ENCODE measurements at places on chromosomes 7 and 10. TPM values are rescaled to one million over a fixed set of nuclear protein-coding genes. Genes with fewer than 3 reads are reported as not detected.

- peaks cover 15% of the 10 kb centered on the region for H3K27me3 ChIP-seq
- no peak overlapping the region for H3K4me3 ChIP-seq
- no peak overlapping the region for H3K27ac ChIP-seq
- peaks cover 2% of the 10 kb centered on the region for H3K4me1 ChIP-seq
Observed at GRCh38 chr10:105063796-105064195, 422.7 kb downstream of the SORCS3 start.

DNA sequence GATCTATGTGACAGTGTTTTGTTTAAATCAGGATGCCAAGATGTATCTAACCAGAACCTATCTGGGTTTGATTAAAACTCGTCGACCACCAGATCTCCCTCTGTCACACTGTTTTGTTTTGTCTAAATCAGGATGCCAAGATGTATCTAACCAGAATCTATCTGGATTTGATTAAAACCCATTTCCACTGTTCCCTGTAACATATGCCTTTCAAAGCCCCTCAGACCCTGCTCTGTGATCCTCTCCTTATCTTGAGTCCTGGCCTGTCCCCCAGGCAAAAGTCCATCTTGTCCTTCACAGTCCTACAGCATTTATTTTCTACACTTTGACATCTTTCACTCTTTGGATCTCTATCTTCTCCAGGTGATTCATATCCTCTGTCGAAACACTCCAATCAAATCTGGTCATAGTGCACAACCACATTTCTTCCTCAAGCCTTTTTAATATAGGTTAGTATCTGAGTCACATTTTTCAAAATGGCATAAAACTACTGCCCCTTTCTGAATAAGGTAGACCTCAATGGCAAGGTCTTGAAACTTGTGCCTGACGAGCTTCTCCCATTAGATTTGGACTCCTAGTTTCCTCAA lies 32.5 kb downstream of the ERLIN1 start:
- H3K4me1 ChIP-seq: peaks cover 6% of the 10 kb centered on the region
- no peak for DNase-seq
- peaks cover 24% of the 10 kb centered on the region for H3K36me3 ChIP-seq
- H3K4me3 ChIP-seq: no peak overlapping the region
- H3K27ac ChIP-seq: no peak overlapping the region
- no peaks in the 10 kb centered on the region for H3K27me3 ChIP-seq

DNA sequence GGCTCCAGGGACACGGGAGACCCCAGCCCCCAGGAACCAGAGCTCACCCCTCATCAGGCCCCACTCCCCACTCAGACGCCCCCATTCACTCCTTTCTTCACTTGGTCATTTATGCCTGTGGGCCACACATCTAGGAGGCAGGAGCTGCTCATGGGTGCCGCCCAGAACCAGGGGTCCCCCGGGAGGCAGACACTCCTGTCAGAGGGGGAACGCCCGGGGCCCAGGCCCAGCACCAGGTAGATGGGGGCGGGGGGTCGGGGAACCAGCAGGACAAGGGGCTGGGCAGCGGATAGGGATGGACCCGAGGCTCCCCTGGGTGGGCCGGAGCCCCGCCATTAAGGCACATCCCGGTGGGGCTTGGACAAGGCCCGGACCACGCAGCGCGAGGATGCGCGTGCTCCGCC lies 11.8 kb downstream of the CALY start:
- peak overlapping the region; percentile 36 for H3K4me3 ChIP-seq
- H3K27ac ChIP-seq: no peak overlapping the region
- no peaks in the 10 kb centered on the region for H3K36me3 ChIP-seq
- no peak for DNase-seq

The CYP2C19 gene
- total RNA-seq: not detected

GRCh38 chr7:93992421-93993110 lies 11.6 kb downstream of the BET1 start:
- H3K27ac ChIP-seq: peak overlapping the region; percentile 7
- H3K4me3 ChIP-seq: no peak overlapping the region
- peaks cover 2% of the 10 kb centered on the region for H3K4me1 ChIP-seq
- H3K27me3 ChIP-seq: no peaks in the 10 kb centered on the region
- no peak for DNase-seq

The RBP4 gene
- total RNA-seq: not detected
